ENCODE measurements at places on chromosomes 7 and 10.

GRCh38 chr7:77985232-77985973, 186.8 kb downstream of the PHTF2 start:
- no peak for DNase-seq

DNA sequence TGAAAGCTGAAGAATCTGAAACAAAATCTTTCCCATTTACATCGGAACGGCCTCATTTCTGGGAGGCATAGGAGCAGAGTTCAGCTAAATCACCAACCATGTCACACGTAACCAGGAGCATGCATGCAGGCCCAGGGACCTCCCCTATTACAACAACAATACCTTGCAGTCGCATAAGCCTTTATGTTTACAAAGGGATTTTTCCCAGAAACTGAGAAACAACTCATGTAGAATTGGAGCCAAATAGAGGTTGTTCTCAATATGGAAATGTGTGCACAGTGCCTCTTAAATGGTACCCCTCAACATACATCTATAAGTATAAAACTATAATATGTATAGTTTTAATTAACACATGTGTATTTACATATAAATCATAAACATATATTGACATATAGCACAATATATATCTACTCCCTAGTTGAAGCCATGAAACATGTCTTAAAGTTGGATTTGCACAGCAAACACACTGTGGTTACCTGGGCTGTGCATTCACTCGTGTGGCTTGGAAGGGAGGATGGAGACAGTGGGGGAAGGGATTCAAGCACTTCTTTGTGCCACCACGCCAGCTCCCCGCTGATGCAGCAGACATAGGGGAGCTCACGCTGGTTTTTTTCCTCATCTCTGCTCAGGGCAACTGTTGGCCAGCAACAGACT, 35.0 kb upstream of the DGKI start:
- no peak for DNase-seq

DNA sequence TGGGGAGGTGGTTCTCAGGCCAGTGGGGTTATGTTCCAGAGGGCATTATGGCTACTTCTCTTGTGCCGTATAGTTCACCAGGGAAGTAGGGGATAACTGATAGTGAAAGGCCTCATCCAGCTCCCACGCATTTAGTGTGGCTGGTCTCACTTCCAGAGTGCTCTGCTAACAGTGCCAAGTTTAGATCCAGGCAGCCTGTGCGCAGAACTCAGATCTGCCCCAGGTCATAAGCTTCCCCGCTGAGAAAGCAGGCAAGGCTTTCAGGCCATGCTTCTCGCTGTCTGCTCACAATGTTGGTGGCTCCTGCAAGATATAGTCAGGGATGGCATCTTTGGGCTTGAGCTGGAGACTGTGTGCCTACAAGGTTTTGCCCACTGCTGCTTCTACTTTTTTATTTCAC, 11.3 kb downstream of the AGK start:
- DNase-seq = no peak

DNA sequence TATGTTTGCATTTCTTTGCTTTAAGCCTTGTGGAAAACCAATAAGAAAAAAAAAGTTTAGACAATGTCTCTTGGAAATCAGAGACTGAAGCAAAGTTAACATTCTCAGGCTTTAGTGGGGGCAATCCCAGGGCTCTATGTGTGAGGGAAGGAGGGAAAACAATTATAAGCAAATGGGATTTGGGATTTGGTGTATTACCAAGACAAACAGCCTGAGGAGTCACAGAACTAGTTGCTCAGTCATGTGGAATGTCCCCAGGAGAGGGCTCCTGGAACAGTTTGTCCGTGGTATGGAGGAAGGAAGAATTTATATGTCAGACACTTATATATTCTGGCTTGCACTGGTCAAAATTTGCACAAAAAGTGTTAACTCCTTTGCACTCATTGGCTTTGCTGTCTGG, 562.9 kb upstream of the TPK1 start:
- DNase-seq = no peak

GRCh38 chr10:80158598-80159127, 26.1 kb downstream of the PLAC9 start:
- DNase-seq = no peak

- no peak for DNase-seq
Observed at GRCh38 chr10:130052193-130052592, 58.4 kb downstream of the C10orf143 start.

DNA sequence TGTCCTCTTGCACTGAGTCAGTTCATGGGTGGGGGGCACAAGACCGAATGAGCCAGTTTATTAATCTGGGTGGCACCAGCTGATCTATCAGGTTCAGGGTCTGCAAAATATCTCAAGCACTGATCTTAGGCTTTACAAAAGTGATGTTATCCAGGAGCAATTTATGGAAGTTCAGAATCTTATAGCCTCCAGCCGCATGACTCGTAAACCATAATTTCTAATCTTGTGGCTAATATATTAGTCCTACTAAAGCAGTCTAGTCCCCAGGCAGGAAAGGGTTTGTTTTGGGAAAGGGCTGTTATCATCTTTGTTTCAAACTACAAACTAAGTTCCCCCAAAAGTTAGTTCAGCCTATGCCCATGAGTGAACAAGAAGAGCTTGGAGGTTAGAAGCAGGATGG, 33.9 kb downstream of the AKR1C8 start:
- no peak for DNase-seq

- DNase-seq = no peak
Observed at GRCh38 chr10:45224219-45224841, 91.1 kb downstream of the OR13A1 start.

DNA sequence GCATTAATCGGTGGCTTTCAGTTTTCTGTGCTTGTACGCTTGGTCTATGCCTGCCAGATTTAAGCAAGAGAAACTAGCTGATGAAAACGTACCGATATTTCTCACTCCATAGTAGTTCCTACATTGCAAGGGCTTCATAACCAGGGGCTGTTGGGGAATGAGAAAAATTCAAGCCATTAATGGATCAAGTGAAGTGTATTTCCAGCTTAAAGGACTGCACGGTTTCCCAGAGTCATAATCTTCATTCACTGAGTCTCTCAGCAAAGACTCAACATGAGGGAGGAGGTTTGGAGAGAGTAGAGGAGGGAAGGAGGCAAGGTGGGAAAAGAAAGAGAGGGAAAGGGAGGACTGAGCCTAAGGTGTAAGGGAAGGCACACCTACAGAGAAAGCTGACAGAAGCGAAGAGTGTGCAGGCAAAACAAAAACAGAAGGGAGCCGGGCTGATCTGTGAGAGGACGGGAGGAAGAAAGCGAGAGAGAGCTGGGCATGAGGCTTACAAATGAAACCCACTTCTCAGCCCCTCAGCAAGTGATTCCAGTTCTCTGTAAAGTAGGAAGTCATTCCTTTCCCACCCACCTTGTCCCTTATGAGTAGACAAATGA, 625 bp downstream of the GIMAP2 start:
- no peak for DNase-seq

DNA sequence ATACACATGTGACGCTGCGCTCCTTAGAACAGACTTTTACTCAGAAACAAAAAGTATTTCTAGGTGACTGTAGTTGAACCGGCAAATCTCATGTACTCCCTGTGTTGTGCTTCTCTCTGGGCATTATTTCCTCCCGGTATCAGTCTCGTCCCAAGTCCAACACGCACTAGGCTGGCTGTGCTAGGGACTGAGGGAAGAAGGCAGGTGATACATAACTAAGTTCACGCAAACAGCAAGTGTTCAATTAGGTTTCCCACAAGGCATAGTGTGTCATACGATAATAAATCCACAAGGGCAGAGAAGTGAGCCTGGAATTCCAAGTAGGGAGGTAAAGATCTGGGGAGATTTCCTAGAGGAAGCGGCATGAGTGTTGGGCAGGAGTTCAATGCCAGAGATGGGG, 20.4 kb downstream of the FAM53B start:
- DNase-seq = no peak

- peak; percentile 87 for DNase-seq
Observed at GRCh38 chr10:75111365-75111906, at the start of gene SAMD8. Gene SAMD8 (plus strand): TSS chr10:75111656. CDS start chr10:75150529, 38,873 bp downstream.

GRCh38 chr10:112260831-112261230, 22.4 kb upstream of the TECTB start:
- DNase-seq = no peak

DNA sequence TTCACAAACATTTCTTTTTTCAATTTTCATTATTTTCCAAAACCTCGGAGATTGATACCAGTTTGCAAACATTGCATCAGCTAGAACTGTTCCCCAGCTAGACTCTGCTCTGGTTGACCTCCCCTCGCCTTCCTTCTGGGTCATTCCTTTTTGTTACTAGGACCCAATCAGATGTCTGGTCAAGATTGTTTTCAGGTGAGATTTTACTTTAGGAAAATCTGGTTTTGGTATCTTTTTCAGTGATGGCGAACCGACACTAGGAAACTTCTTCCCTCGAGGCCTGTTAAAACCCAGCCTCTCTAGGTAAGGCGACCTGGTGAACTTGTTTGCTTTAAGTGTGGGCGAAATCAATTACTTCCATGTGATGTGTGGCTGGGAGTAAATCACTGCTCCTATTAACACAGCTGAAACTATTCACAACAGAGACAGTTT, 8.4 kb downstream of the PROSER2 start:
- DNase-seq = no peak

DNA sequence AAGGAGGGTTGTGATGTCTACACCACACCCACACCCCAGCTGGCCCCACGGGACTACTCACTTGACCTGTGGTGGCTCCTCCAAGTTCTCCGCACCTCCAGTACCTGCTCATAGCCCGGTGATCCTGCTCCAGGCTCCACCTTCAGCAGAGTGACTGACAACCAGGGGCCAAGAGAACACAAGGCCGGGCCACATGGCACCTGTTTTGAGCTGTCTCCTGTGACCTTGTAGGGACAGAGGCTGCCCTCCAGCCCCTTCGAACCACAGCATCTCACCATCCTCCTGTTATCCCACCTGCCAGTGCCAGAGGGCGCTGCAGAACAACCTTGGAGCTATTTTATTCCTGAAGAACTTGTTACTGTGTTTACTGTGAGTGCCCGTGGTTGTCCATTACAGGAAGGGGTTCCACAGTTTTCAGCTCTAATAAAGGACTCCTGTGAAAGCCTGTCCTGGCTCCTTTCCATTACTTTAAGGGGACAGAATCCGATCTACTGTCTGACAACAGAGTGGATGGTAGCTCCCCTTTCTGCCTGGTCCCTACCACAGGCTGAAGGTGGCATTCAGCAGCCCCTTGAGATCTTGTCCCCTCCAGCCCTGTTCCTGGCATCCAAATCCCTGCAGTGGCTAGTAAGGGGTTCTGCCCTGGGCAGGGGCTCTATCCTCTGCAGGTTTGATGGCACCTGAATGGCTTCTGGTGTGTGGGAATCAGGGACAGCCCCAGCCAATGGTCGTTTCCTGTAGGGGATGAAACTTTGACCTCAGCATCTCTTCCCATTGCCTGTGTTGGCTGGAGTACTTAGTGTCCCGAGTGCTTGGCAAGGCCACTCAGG, 50.8 kb downstream of the C10orf120 start:
- no peak for DNase-seq

DNA sequence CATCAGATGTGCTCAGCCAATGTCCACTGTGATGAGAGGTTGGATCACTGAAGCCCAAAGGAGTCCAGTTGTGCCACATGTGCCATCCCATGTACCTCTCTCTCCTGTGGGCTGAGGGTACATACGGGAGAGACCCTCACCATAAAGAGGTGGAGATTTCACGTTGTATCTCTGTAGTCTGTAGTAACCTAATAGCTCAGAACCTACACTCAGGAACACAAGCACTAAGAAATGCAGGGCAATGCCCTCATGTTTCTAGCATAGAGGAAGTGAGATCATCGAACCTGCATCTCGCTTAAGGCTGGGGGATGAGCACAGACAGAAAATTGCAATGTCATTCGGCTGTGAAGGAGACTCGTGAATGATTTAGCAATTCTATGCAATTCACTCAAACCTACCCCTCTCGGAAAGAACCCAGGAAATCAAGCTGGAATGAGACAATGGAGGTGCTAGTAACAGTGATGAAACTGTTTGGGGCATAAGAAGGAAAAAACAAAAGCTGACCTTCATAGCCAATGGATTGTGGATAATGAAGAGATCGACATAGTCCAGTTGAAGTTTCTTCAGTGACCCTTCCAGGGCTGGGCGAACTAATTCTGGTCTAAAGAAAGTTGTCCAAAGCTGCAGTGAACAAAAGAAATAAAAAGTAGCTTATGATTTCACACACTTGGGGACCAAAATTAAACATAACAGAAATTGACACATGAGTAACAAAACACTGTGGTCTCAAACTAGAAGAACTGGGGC, 80.3 kb upstream of the UCN3 start:
- DNase-seq = no peak

DNA sequence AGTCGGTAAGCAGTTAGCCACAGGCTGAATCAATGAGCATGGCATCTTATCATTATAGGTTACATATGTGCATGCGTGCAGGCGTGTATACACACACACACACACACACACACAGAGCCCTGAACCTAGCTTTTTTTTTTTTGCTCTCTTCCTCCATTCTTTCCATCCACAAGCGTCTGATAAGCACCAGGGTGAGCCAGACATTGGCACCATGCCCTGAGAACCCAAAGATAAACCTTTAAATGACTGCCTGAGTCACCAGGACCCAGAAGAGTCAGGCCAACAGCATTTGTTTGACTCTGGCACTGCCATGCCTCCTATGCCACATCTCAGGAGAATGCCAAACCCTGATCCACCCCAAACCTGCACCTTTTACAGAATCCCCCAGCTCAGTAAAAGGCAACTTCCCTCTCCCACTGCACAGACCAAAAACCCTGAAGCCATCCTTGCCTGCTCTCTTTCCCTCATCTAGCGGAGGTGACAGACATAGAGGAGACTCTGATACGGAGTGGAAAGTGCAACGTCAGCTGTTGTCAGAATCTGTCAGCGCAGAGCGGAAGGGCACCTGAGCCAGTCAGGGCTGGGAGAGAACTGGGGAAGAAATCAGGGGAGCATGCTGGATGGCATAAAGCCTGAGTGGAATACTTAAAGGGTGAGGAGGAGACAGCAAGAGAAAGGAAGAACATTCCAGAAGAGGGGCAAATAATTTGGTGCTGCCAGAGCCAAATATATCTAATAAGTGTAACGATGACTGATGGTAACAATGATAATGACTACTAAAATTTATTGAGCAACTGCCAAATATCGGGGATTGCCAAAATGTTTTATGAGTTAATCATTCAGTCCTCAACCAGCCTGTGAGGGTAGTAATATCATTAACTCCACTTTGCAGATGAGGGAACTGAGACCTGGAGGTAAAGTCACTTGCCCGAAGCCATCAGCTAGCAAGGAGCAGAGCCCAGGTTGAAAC, 3.2 kb downstream of the PARP12 start:
- DNase-seq = no peak
